ENCODE measurements at places on chromosomes 4 and X.

DNA sequence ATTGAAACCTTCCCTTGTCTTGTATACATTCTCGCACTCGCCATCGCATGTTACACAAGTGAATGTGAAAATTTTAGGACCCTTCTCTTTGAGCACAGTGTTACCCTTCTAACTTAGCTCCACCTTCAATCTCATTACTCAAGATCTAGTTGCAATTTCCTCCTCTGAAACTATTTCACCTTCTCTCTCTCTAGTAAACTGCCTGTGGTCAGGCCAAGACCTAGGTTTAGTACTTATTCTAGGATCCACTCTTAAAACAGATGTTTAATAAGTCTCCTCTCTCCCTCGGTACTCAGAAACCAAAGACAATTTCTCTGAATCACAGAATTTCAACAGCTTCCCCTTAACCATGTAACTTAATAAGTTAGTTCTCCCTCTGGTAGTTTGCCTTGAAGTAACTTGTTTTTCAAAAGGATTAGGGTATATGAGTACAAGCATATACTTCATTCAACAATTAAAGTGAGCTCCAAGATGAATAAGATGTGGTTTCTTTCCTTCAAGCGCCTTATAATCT is 156.0 kb downstream of the SH3KBP1 start:
- DNase-seq: no peak

DNA sequence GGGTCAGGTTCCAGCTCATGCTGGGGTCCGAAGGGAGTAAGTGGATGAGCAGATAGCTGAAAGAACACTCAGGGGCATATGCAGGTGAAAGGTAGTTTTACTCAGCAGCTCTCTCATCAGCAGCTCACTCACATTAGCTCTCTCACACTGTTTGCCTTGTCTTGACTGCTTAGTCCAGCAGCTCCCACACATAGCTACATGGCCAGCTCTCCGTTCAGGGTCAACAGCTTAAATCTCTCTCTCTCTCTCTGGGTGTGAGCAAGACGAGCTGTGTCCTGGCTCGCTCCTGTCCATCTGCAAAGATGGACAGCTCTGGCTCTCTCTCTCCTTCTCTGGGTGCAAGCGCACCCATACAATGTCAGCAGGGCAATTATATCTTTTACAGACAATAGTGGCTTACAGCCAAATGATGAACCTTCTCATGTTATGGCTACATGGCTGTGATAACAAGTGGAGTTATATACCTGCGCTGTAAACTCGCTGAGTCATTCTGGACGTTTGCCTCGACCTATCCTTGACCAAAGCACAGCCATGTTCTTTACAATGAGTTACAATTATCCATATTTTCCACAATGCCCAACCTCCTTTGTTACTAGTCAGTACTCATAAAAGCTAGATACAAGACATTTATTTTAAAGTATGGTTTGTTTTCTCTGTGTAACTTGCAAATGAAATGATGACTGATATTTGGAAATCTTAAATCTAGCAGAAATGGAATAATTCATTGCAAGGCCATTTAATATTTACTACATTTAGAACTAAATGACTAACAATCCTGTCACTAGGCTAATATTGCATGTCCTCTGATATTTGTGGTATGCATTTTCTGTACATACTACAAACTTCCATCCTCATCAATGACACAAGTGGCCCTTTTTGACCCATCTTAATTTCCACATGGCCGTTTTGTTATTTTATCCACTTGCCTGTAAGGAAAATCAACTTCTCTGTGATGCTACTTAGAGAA is 9.3 kb downstream of the PAPSS1 start:
- DNase-seq: no peak

DNA sequence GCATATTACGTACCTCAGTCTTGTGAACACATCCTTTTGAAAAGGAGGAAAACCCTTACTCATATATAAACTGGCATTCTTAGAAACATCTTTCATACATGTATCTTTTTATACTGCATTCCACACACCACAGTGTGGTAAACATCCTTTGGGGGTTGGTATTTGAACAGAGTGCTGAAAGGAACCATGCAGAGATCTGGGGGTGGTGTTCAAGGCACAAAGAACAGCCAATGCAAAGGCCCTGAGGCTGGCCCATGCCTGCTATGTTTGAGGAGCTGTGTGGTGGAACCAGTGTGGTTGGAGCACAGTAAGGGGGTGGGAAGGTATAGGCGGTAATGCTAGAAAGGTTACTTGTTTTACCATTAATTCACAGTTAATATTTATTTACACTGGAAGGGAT is 2.0 kb downstream of the ELK1 start:
- no peak for DNase-seq

GRCh38 chrX:76434103-76434741 is 6.7 kb downstream of the MAGEE1 start:
- no peak for DNase-seq

- no peak for DNase-seq
Observed at GRCh38 chr4:153645183-153645582, 38.9 kb upstream of the TLR2 start.

GRCh38 chr4:119643306-119644042 is 14.9 kb upstream of the PDE5A start:
- no peak for DNase-seq

DNA sequence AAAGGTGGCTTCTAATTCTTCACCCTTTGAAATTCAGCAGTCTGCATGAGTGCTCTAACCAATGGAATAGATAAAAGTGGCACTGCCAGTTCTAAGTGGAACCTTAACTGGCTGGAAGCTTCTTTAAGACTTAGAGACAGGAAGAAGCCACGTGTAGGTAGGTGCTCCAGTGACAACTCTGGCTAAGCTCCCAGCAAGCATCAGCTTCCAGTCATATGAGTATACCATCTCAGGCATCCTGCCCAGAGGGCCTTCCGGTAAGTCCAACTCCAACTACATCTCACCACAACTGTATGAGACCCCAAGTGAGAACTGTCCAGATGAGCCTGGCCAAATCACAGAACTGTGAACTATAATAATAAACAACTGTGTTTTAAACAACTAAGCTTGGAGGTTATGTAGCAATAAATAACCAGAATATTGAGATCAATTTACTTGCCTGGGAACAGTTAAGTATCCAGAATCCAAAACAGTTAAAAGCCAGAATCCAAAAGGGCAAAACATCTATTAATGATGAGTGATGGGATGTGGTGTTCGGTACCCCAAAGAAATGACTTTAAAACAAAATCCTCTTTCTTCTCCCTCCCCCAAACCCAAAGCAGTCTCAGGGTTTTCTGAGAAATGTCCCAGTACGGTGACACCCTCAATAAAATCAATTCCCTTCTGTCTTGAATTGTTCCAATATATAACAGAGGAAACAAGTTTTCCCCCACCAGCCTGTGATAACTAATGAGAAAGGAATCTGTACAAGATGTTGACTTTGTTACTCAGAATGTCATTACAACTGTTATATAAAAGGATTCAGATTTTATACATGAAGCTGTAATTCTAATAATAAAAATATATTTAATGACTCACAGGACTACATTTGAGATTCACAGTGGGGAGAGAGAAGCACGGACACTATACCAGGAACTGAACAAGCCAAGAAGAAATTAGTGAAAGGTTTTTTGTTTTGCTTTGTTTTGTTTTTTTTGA is 4.2 kb downstream of the TSPAN5 start:
- no peak for DNase-seq

DNA sequence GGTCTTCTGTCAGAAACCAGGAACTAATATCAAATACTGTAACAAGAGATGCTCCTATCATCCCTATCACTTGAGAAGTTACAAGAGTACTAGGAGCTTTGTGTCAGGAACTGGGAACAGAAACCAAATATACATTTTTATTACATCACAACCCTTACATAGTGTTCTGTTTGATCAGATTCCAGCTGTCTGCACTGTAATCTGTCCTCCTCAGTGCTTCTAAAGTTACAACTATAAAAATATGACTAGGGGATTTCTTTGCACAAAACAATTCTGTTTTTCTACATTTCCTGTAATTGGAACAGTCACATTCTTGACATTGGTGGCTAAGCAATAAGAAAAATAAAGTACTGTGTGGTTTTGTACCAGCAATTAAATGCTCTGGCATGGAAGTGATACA is 686.0 kb downstream of the PDHA2 start:
- no peak for DNase-seq

DNA sequence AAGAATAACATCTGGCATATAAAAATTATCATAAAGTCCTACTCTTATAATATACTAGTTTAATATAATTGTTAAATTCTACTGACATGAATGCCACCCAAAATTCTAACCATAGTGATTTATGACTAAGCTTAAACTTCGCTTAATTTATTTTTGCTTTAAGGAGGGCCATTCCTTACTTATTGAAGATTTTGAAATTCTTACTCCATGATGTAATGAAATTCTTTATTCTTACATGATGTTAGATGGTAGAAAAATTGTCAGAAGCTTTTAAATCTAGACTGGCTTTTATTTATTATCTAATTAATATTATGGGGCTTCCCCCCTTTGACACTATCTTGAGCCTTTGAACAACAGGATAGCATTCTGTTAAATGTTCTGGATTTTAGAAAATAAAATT is 19.5 kb upstream of the SUPT20HL2 start:
- DNase-seq: no peak

- no peak for DNase-seq
Observed at GRCh38 chr4:75497133-75497532, 17.1 kb downstream of the RCHY1 start.

GRCh38 chr4:3124070-3124767 is 49.7 kb downstream of the HTT start:
- no peak for DNase-seq

GRCh38 chr4:73152893-73153292 is 83.4 kb upstream of the COX18 start:
- DNase-seq: no peak

GRCh38 chr4:153593161-153593560 is 90.9 kb upstream of the TLR2 start:
- DNase-seq: no peak

GRCh38 chr4:41525129-41525528 is 12.8 kb upstream of the LIMCH1 start:
- DNase-seq: no peak

GRCh38 chr4:65661471-65661870 is 8.8 kb downstream of the EPHA5 start:
- DNase-seq: no peak

DNA sequence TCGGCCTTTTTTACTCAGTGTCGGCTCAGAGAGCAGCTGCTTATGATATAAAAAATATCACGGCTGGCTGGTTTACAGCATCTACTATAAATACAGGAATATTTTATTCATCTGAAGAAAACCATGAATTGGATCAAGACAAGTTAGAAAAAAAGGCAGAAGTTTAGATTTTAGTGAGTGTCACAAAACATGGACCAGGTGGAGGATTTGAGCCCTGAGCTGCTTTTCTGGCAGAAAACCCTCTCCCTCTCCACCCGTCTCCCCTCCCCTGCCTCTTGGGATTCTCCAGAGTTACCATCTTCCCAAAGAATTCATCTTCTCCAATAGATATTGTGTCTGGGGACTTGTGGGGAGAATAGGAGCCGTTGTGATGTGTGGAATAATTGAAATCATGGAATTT is 142.8 kb upstream of the RAI2 start:
- no peak for DNase-seq

DNA sequence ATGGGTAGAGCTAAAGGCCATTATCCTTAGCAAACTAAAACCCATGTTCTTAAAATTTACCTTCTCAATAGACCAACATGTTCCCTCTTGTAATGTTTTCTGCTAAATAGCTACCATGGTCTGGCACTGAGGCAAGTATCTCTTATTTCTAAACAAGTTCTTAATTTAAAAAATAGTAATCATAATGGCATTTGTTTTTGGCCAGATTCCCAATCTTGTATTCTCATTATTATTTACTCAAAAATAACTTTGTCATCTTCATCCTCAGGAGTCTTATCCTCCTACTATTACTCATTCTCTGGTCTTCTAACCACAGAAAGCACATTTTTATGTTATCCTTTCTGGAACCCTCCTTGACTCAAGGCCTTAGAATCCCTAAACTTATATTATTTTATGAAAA is 931.2 kb downstream of the CCSER1 start:
- no peak for DNase-seq

DNA sequence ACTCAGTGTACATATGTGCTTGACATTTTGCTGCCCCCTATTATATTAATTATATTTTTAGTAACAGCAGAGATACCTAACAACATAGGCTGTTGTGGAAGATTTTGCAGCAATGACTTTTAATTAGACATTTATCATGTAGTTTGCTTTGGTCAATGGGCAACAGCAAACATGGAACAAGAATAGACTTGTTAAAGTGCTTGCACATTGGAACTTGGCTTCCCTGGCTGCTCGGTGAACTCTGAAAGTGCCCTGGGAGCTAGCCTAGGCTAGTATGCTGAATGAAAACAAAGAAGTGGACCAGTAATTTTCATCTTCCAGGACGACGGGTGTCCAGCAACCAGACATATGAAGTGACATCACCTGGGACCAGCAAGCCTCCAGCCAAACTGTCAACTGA is 1157.1 kb downstream of the ARAP2 start:
- no peak for DNase-seq

DNA sequence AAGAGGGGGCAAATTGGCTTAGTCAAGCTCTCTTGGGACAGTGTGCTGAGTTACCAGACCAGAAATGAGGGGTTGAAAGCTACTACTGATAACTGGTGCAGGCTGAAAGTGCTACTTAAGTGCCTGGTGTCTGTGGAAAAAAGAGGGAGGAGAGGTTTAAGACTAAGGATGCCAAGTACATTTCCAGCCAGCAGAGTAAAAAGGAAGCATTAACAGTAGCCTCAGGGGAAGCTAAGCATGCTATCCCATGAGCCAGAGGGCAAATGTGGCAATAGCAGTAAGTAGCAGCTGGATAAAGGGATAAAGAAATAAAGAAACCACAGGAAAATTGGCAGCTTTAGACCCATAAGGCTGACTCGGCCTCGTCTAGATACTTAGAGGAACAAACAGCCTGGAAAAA is 196.3 kb upstream of the MAB21L2 start:
- no peak for DNase-seq

Data from KG1 (cell line).